ENCODE measurements at places on chromosomes 16 and 17.

DNA sequence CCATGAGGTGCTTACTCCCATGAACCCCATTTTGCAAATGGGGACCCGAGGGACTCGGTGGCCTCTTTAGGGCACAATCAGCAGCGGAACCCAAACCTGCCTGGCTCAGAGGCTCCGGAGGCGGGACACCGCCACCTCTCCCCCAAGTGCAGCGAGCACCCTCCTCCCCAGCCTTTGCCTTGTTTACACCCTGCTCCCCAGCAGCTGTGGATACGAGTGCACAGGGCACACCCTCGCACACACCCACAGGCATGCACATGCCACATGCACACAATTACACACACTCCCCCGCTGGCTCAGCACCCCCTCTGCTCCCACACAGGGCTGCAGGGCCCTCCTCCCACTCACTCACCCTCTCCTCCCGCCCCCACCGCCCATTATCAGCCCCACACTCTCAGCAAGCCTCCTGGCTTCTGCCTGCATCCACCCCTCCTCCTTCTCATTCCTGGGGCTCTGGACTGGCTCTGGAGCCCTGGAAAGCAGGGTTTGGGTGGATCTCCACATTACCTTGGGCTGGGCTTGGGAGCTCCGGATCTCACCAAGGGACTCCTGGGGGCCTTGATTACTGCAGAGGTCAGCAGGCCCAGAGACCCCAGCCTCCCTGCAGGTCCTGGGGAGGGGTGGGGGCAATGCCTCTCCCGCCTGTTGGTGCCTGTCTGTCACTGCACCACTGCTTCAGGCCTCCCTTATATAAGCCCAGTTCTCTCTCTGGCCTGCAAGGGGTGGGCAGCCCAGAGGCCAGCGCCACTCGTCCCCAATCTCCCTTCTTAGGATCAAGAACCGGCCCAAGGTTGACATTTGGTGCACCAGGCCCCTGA, 6.4 kb downstream of the PDK2 start:
- no peak for DNase-seq

DNA sequence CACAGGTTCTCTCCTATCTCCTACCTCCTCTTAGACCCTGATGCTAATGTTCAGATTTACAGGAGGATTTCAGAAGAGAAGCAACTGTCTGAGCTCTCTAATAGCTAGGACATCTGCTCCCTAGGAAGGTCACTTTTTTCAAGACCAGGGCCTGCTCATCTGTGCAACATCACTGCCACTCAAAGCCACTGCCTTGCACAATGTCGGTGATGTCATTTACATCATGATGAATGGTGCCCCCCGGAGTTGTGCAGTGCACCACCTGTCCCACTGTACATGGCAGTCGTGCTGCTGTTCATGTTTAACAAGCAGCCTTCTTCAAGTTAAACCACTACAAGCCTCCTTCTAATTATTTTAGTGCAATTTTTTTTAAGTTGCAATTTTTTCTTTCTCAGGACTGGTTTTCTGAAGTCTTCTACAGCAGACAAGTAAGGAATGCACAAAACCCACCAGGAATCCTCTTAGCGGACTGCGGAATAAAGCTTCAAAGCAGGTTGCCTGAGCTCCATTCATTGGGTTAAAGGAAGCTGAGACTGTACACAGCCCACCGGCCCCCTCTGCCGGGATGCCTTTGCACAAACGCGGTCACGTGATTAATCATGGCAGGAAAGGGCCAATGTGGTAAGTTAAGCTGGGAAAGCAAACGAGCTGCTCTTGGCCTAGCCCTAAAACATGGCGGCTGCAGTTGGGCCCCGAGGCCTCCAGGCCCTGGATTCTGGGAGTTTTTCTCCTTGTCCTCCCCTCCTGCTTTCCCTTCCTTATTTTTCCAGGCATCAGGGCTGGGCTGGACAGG, 74.1 kb downstream of the MYH11 start:
- no peak for DNase-seq

DNA sequence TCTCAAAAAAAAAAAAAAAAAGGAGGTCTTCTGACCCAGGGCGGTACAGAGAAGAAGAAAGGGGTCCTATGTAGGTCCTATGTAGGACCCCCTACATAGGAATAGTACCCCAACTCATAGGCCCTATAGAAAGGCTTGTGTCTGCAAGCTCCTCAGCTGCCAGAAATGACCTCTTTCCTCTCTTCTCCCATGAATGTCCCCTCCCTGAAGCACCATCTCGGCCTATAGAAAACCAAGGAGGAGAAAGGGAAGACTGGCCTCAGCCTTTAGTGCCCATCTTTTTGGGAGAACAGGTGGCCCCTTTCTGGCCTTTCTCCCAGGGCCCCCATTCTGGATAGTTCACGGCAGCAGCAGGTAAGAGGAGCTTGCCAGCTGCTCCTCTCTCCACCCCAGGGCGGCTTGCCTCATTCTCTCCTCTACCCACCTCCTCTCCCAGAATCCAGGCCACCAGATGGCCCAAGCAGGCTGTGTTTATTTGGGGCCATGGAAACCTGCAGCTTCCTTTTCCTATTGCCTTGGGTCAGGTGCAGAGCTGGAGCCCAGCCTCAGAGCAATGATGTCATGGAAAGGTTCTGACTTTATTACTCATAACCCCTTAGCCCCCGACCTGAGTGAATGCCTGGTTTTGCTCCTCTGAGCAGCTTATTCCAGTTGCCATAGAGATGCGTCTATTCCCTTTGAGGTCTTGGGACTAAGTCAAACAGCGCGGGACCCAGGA, 1.6 kb upstream of the MRPL58 start:
- DNase-seq, result no peak

- no peak for DNase-seq
Measured at GRCh38 chr16:55436587-55436986, 42.4 kb upstream of the MMP2 start.

DNA sequence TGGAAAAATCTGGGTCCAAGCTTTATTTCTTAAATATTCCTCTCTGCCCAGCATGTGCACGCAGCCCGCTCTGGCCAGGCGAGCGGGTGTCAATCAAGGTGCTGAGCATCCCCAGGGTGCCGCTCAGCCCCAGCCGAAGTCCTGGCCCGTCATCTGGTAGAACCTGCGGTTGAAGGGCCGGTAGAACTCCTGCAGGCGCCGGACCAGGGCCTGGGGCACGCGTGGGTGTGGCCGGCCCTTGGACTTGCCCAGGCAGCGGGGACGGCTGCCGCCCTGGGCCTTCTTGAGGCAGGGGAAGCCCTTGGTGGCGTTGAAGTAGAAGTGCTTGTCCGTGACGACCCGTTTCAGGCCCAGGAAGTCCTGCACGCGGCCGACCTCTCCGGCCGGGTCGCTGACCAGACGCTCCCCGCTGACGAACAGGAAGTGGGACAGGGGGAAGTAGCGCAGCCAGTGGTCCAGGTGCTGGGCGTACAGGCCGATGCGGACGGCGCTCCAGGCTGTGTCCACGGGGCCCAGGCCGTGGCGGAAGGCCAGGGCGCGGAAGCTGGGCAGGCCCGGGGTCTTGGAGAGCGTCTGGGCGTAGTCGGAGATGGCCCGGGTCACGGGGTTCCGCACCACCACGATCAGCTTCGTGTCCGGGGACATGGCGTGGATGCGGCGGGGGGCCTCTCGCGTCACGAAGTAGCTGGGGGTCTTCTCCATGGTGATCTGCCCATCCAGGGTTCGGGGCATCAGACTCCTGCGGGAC, 6.6 kb downstream of the HS3ST6 start:
- no peak for DNase-seq

DNA sequence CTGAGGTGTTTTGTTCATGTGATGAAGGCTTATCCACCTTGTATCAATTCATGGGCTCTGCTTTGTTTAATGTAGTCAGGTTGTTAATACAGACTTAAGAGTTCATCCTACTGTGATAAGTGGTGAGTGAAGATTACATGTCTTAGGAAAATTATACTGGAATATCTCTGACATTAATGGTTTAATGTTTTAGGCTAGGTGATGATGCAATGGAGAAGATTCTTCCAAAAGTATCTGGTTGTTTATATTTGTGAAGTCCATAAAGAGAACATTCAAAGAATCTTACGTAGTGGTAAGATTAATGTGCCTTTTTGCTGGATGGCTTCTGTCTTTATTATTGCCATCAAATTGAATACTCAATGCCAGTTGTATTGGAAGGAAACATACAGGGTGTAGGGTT, 236.4 kb downstream of the BCAS3 start:
- DNase-seq, result no peak

DNA sequence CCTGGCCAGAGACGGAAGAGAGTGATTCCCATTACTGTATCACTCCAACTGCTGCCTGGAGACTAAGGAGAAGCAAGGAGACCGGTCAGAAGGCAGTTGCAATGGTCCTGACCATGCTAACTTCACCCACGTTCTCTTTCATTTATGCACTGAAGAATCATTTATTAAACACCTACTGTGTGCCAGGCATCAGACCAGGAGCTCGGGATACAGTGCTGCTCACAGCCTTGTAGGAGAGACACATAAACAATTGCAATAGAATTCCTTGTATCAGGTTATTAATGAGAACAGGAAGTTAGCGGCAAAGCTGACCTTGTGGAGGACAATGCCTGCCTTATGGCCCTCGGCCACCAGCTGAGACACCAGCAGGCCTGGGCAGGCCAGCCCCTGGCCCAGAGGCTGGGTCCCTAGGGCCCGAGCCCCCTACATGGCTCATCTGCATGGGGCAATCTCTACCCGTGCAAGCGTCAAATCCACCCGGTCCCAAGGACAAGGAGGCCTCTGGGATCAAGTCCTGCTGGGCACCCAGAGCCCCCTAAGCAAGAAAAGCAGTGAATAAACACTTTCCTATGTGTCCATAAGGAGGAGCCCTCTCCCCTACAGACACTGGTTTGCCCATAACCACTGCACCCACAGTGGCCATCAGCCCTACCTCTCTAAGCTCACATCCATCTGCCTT, 8.6 kb upstream of the ENPP7 start:
- no peak for DNase-seq

GRCh38 chr16:81560979-81561657, 116.5 kb downstream of the CMIP start:
- no peak for DNase-seq

DNA sequence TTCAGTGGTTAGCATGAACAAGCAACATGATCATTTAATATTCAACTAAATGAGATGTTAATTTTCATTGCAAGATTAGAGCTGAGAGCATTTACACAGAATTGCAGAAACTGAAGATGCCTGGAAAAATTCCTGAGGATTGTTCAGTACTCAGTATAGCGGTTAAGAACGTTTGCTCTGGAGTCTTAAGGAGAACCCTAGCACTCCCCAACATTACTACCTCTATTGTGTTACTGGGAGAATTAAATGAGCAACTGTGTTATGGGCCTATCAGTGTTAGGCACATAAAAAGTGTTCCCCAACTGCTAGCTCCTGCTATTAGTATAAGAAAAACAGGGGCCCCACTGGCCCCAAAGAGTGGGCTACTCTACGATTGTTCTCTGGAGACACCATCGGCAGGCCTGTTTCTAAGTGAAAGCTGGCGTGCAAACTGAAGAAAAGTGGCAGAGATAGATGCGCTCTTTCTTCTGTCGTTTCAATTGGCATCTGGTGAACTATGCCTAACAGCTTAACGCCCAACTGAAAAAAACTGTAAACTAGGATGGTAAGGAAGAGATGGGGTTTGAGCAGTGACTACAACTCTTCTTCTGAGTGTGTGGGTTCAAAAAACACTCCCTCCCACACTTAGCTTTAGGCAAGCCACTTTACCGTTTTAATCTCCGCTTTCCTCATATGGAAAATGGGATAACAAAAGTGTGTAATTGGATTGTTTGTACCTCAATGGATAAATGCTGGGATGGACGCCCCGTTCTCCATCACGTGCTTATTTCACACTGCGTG, 1.3 kb downstream of the CDR2 start:
- DNase-seq, result no peak

GRCh38 chr17:42135664-42136653, 13.4 kb downstream of the HSPB9 start:
- no peak for DNase-seq

DNA sequence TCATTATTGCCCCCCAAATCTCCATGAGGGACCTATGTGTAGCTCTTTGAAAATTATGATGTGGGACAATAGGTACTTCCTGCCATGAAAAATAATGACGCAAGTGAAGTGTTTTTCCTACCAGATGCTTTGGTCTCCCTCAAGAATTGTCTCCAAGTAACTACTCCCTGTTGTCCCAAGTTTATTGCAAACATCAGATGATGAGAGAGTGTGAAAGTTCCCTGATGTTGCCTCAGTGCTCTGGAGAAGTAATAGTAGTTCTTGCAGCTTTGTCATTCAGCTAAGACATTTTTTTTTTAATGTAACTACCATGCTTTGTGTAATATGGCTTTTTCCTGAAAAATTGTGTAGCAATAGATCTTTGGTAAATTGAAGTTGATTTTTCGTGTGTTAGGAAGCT, 20.1 kb downstream of the LPCAT2 start:
- no peak for DNase-seq

GRCh38 chr17:41617698-41618097, 5.1 kb upstream of the KRT16 start:
- DNase-seq, result peak; percentile 68

- DNase-seq, result peak; percentile 60
Measured at GRCh38 chr17:42889809-42890208, 10.8 kb upstream of the G6PC1 start.

GRCh38 chr17:56521414-56522141, 71.9 kb upstream of the NOG start:
- no peak for DNase-seq

DNA sequence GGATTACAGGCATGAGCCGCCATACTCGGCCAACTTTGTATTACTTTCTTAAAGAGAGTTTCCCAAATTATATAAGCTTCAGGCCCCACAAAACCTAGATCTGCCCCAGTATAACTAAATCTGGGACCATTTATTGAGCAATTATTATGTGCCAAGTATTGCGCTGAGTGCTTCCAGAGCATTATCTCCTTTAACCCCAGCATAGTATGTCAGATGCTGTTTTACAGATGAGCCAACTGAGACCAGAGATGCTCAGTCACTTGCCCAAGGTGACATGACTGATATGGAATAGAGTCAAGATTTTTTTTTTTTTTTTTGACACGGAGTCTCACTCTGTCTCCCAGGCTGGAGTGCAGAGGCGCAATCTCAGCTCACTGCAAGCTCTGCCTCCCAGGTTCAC, 1.9 kb upstream of the ERBB2 start:
- DNase-seq, result no peak

GRCh38 chr17:15957608-15958307, 12.8 kb downstream of the ADORA2B start:
- no peak for DNase-seq

- no peak for DNase-seq
Measured at GRCh38 chr16:14098081-14098480, 27.0 kb downstream of the MRTFB start.
